T-cell (primary cell): ENCODE measurements at places on chromosomes 6 and 20. TPM values are rescaled to one million over a fixed set of nuclear protein-coding genes. Genes with fewer than 3 reads are reported as not detected.

The TRIM31 gene
- not detected for total RNA-seq

The SRMS gene
- total RNA-seq: not detected

The NKX2-4 gene
- not detected for total RNA-seq

The OR2B6 gene
- total RNA-seq: not detected

The MYLK4 gene
- 1.0 TPM for total RNA-seq

The SIRPD gene
- not detected for total RNA-seq

The SIGLEC1 gene
- 0.16 TPM for total RNA-seq

The DEFB124 gene
- not detected for total RNA-seq

The C6orf163 gene
- total RNA-seq: 4.3 TPM

The CDH26 gene
- 3.5 TPM for total RNA-seq

DNA sequence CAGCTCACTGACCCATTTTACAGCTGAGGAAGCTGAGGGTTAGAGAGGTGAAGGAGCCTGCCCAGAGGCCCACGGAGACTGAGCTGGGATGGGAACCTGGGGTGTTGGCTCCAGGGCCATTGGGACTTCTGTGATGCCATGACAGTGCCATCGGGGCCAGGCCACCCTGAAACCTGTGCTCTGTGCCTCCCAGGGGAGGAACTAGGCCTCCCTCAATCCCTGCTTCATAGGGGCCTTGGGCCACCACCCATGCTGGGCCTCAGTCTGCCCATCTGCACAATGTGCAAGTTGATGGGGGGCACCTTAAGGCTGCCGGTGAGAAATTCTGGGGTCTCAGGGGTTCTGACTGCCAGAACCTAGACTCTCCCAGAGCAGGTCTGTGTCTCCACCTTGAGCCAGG is 24.9 kb downstream of the BPIFB4 start:
- no peaks in the 10 kb centered on the region for H3K4me1 ChIP-seq
- peaks cover 5% of the 10 kb centered on the region for H3K27me3 ChIP-seq
- H3K27ac ChIP-seq: no peak overlapping the region
- no peaks in the 10 kb centered on the region for H3K36me3 ChIP-seq
- DNase-seq: no peak

- H3K4me1 ChIP-seq: peaks cover 22% of the 10 kb centered on the region
- no peak overlapping the region for H3K4me3 ChIP-seq
- peaks cover 10% of the 10 kb centered on the region for H3K27me3 ChIP-seq
- no peak overlapping the region for H3K27ac ChIP-seq
- no peak for DNase-seq
- no peaks in the 10 kb centered on the region for H3K36me3 ChIP-seq
Measured at GRCh38 chr6:106976270-106976669, 1.7 kb upstream of the CD24 start.

- peak overlapping the region; percentile 100 for H3K4me3 ChIP-seq
- H3K36me3 ChIP-seq: peaks cover 8% of the 10 kb centered on the region
- no peak for DNase-seq
- H3K4me1 ChIP-seq: peaks cover 39% of the 10 kb centered on the region
- H3K27ac ChIP-seq: peak overlapping the region; percentile 99
Measured at GRCh38 chr6:137870308-137870644, 3.2 kb downstream of the TNFAIP3 start.

- DNase-seq: no peak
- no peaks in the 10 kb centered on the region for H3K36me3 ChIP-seq
- H3K27me3 ChIP-seq: no peaks in the 10 kb centered on the region
- H3K27ac ChIP-seq: no peak overlapping the region
Measured at GRCh38 chr6:141576751-141577150, 556.0 kb upstream of the GJE1 start.

GRCh38 chr20:13684566-13685222 is 46.0 kb upstream of the TASP1 start:
- no peak overlapping the region for H3K4me3 ChIP-seq
- no peak for DNase-seq

DNA sequence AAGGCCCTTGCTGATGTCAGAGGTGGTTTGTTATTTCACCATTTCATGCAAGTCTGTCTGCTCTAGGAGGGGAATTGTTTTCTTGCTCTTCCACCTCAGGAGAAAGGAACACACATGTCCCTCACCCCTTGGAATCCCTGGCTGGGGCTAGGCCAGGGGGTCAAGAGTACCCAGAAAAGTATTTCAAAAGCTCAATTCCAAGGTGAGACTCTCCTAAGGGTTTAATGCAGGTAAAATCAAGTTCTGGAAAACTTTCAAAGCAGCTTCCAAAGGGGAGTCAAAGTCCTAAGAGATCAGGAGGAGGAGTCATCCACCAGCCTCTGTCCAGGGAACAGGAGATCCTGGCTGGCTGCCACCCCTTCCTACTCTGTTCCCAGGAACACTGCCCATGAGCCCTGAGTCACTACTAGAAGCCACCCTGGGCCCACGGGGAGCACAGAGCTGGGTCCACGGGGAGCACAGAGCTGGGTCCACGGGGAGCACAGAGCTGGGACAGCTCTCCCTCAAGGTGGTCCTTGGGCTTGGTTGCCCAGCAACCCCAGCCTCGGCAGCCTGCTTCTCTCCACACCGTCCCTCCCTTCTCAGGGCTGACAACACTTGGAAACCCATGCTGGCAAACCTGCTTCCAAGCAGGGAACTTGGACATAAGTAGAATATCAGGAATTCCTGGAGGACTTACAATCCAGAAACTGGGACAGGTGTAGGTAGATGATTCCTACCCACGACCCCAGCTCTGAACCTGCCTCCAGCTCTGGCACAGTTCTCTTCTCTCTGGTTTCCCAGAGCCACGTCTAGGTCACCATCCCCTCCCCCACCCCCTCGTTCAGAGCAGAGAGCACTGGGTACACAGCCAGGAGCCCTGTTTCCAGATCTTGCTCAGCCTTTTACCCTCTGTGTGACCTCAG is 35.3 kb upstream of the CDKN1A start:
- H3K4me3 ChIP-seq: no peak overlapping the region
- no peaks in the 10 kb centered on the region for H3K36me3 ChIP-seq
- H3K27ac ChIP-seq: no peak overlapping the region
- H3K4me1 ChIP-seq: no peaks in the 10 kb centered on the region
- no peaks in the 10 kb centered on the region for H3K27me3 ChIP-seq

DNA sequence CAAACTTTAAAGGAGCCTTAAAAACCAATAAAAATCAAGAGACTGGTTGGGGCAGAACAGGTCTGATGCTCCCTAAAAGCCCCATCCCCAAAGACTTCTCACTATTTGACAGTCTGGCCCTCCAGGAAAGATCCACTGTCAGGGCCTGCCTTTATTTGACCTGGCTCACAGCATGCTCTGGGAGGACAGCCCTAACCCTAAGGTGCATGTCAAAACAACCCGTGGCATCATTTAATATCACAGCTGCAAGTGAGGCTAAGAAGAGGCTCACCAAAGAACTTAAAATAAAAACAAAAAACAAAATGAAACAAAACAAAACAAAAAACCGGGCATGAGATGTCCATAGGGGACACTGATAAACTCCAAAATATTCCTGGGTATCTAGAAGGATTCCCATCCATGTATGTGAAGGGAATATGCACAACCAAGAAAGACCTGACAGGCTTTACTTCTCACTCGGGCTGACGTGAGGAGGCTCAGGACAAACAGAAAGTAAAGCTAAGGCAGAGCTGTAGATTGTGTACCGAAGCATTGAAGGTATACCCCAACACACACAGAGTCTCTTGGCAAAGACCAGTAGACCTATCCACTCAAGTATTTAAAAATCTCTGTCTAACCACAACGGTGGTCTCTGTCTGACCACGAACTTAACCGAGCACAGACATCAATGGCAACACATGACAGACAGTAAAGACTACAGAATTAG is 57.3 kb downstream of the AHI1 start:
- no peak overlapping the region for H3K27ac ChIP-seq
- H3K4me3 ChIP-seq: no peak overlapping the region
- no peaks in the 10 kb centered on the region for H3K4me1 ChIP-seq
- no peaks in the 10 kb centered on the region for H3K27me3 ChIP-seq
- H3K36me3 ChIP-seq: no peaks in the 10 kb centered on the region

DNA sequence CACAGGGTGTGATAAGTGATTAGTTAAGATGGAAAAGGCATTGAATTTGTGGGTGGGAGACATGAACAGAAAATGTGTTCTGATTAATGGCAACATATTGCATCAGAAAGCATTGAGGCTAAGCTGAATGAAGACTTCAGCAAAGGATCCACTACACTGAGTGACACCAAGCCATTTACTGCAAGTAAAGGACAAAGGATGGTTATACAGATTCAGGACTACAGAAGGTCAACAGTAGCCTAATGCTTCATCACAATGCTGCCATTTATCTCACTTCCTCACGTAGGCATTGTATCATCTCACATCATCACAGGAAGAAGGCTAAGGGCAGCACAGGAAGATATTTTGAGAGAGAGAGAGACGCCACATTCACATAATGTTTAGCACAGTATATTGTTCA is 398.2 kb downstream of the COL12A1 start:
- H3K36me3 ChIP-seq: no peaks in the 10 kb centered on the region
- DNase-seq: no peak
- H3K4me1 ChIP-seq: no peaks in the 10 kb centered on the region
- no peaks in the 10 kb centered on the region for H3K27me3 ChIP-seq

DNA sequence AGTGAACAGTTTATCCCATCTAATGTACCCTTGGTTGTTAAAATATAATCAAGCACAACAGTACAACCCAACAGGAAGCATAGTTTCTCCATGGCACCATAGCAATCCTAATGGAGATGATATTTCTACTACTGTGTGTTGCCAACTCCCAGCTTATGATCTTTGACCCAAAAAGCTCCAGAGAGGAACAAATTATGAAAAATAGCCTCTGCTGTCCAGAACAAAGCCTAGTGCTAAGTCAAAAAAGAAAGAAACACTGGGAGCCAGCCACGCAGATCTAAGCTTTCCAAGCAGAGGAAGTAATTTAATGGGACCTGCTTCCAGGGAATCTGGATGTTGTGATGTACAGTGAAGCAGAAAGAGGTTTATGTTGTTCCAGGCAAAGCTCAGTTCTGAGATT is 52.2 kb upstream of the TASP1 start:
- no peaks in the 10 kb centered on the region for H3K4me1 ChIP-seq
- H3K27ac ChIP-seq: no peak overlapping the region
- DNase-seq: no peak
- H3K4me3 ChIP-seq: no peak overlapping the region

GRCh38 chr20:13068336-13068735 is 59.6 kb downstream of the SPTLC3 start:
- no peaks in the 10 kb centered on the region for H3K4me1 ChIP-seq
- no peaks in the 10 kb centered on the region for H3K36me3 ChIP-seq
- no peaks in the 10 kb centered on the region for H3K27me3 ChIP-seq
- no peak overlapping the region for H3K27ac ChIP-seq
- no peak for DNase-seq

DNA sequence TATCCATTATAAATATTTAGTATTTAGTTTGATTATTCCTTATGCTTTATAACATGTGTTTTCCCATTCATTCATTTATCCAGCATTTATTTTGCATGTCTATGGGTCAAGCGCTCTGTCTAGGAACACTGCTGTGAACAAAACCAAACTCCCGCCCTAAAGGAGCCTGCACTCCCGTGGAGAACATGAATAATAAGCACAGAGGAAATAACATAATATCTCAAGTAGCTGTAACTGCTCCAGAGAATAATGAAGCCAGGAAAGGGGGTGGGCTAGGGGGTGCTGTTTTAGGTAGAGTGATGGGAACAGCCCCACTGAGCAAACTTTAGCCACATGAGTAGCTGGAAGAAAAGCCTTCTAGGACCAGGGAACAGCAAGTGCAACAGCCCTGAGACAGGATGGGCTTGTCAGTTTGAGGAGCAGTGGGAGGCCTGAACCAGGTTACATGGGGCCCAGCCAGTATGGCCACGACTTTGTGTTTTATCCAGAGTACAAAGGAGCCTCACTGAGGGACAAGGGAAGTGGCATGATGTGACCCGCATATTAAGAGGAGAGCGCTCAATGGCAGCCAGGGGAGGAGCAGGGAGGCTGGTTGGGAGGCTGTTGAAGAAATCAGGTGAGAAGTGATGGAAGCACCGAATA is 24.4 kb upstream of the PRND start:
- no peak overlapping the region for H3K4me3 ChIP-seq
- DNase-seq: no peak
- no peak overlapping the region for H3K27ac ChIP-seq
- peaks cover 4% of the 10 kb centered on the region for H3K36me3 ChIP-seq
- H3K27me3 ChIP-seq: no peaks in the 10 kb centered on the region
- H3K4me1 ChIP-seq: no peaks in the 10 kb centered on the region

- no peak for DNase-seq
- H3K4me1 ChIP-seq: no peaks in the 10 kb centered on the region
- no peak overlapping the region for H3K4me3 ChIP-seq
- no peaks in the 10 kb centered on the region for H3K36me3 ChIP-seq
Measured at GRCh38 chr6:39391182-39391581, 68.7 kb upstream of the KCNK16 start.

GRCh38 chr6:30564114-30564513 is 7.0 kb downstream of the PRR3 start:
- DNase-seq: no peak
- H3K27ac ChIP-seq: no peak overlapping the region
- H3K4me3 ChIP-seq: no peak overlapping the region
- H3K27me3 ChIP-seq: no peaks in the 10 kb centered on the region

DNA sequence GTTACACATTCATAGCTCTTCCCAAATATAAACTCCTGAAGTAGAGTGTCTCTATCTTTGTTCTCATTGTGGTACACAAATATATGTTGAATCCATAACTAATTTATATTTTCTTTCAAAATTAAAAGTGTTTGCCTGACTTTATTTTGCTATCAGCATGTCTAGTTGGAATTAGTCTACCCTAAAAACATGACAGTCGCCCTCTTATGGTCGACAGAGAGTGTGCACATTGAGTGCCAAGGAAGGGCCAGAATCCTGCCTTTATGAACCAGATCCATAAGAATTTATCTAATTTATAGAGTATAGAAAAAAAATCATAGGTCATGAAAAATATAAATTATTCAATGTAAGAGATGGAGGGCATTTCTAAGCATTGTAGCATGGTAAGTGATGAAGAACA is 12.3 kb upstream of the DEFB112 start:
- DNase-seq: no peak
- no peaks in the 10 kb centered on the region for H3K27me3 ChIP-seq
- H3K36me3 ChIP-seq: no peaks in the 10 kb centered on the region

DNA sequence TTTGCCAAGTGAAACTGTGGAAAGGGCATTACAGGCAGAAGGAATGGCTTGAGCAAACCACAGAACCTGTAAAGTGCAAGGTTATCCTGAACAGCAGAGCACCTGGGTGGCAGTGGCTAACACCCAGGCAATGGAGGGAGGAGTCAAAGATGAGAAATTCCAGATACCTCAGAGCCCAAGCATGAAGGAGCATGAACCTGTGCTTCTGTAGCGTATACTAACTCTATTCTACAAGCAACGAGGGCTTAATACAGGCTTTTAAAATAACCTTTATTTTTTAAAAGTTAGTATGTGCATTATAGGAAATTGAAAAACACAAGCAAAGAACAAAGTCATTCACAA is 77.0 kb downstream of the CNBD2 start:
- H3K36me3 ChIP-seq: peaks cover 8% of the 10 kb centered on the region
- no peak overlapping the region for H3K4me3 ChIP-seq
- DNase-seq: no peak
- no peak overlapping the region for H3K27ac ChIP-seq
- H3K4me1 ChIP-seq: peaks cover 3% of the 10 kb centered on the region
- no peaks in the 10 kb centered on the region for H3K27me3 ChIP-seq
